ENCODE measurements at places on chromosomes 12 and 14.

- DNase-seq = no peak
Observed at GRCh38 chr12:71442567-71442931, 3.0 kb downstream of the LGR5 start.

DNA sequence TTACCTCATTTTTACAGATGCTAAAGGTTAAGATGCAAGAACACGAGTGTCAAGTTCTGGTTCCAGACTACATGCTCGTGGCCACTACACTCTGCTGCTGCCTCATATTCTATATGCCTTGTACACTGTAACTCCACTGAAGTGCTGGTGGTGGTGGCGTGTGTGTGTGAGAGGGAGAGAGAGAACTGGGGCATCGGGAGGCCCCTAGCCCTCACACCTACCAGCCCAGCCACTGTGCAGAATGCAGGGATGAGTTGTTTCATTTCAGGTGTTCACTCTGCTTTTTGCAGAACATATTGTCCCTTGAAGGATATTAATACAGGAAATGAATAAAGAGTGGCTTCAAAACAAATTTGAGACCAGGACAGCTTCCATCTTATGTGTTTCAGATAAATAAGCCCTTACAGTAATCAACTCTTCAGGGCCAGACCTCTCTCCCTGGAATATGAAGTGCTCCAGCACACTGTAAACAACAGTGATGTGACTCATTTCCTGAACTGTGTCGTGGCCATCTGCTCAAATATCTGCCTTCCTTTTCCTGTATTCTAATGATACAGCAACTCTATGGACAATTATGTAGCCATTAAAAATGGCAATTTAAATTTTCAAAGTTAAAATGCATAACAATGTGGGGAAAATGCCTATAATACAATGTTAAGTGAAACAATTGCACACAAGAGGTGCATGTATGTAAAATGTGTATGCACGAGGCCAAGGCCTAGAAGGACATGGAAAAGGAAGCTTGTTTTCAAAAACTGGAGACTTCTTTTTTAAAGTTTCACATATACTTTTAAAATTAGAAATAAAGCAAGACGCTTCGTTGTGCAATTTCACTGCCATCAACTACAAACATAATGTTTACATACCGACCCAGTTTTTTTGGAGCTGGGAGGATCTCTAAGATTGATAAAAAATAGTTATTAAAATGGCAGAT is 215.4 kb downstream of the PELI2 start:
- peak; percentile 73 for DNase-seq

- no peak for DNase-seq
Observed at GRCh38 chr12:98894412-98895085, 249.5 kb downstream of the APAF1 start.

- no peak for DNase-seq
Observed at GRCh38 chr12:30696486-30696885, 817 bp upstream of the IPO8 start.

- peak; percentile 15 for DNase-seq
Observed at GRCh38 chr12:106436164-106436563, 78.6 kb downstream of the POLR3B start.

GRCh38 chr14:35847636-35848035 is 21.5 kb downstream of the BRMS1L start:
- DNase-seq = no peak

- no peak for DNase-seq
Observed at GRCh38 chr14:68033336-68033932, 213.9 kb downstream of the RAD51B start.

DNA sequence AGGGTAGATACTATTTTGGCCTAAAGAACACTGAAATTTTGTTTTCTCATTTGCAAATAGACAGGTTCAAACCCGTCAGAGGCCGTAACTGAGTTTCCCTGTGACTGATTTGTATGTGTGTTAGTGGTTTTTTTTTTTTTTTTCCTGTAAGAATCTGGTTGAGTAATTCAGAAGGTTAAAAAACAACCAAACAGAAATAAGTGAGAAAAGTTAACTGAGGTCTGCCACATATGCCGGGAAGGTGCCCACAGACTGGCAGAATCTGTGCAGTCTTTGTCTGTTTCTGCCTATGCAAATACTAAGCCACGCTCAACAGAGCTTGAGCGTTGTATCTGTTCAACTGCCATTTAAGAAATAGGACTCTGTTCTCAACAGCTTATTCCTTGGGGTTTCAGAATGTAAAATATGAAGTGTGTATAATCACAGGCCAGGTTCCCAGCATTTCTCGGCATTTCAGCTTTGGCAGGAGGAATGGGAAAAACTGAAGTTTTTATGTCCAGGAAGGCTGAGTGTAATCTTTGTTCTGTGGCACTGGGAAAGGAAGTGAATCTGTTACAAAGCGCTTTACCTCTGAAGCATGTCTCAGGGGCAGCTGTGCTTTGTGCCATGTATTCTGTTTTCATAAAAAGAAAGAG is 181.9 kb downstream of the PRKCH start:
- DNase-seq = peak; percentile 92

DNA sequence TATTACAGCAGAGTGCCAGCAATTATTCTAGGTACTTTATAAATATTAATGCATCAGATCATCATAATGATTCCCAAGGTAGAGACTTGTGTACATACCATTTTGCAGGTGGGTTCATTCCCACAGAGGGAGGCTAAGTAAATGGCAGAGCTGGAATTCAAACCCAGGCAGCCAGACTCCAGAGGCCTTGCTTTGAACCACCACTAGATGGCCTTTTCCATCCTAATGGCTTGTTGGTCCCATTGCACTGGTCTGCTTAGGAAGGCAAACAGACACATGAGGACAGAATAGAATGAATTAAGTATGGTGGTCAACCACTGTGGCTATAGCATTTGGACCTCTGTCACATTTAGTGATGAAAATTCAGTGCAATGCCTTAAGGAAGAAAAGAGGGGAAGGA is 158.7 kb downstream of the METTL25 start:
- peak; percentile 29 for DNase-seq

- DNase-seq = no peak
Observed at GRCh38 chr12:1367331-1368291, 226.8 kb downstream of the FBXL14 start.

- DNase-seq = no peak
Observed at GRCh38 chr12:94587266-94588241, 62.8 kb downstream of the TMCC3 start.

DNA sequence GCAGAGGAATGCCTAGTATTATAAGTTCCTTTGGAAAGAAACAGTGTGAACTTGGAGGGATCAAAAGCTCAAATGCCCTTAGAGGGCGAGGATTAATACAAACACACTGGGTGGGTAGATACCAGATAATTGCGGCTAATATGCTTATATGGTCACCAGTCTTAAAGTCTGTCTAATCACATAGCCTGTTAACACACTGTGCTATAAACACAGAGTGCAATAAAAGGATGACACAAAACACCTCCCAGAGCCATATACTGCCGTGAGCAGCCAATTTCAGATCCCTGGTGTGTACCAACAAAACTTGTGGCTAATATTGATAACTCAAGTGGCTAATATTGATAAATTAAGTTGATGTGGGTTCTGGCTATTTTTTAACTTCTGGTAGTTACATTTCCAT is 1.7 kb upstream of the IL26 start:
- no peak for DNase-seq

DNA sequence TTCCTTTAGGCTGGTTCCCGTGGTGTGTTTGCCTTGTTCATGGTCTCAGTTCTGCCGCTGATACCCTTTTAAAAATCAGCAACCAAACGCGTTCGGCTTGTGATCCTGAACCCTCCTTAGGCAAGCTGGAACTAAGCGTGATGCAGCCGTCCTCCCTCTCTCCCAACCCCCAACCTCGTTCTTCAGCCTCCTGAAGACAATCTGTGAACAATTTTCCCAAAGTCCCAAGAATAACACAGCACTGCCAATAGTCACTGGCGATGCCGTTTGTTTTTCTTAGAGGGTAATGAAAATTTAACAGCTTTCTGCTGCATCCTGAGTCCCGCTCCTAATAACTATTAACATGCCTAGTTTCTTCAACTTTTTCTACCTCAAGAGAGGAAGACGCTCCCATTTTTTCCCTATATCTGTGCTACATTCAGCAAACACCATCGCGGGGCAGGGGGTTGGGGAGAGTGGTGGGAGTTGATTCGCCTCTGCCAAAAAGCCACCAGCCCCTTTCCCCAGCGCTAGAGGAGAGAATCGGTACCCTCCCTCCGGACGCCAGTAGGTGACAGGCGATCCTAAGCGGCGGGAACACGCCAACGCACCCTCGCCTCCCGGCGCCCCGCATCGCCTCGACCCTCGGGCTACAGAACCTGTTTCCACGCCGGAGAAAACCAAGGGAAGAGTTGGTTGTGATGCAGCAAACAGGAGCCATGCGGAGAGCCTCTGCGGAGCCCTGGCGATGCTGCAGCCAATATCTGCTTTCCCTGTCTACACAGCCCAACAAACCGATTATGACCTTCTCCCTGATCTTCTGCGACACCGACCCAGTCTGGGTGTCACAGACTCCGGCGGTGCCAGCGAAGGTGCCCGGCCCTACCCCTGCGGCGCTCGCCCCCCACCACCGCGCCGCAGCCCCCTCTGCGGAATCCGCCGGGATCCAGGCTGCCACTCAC is 752 bp downstream of the PRICKLE1 start:
- DNase-seq = no peak

DNA sequence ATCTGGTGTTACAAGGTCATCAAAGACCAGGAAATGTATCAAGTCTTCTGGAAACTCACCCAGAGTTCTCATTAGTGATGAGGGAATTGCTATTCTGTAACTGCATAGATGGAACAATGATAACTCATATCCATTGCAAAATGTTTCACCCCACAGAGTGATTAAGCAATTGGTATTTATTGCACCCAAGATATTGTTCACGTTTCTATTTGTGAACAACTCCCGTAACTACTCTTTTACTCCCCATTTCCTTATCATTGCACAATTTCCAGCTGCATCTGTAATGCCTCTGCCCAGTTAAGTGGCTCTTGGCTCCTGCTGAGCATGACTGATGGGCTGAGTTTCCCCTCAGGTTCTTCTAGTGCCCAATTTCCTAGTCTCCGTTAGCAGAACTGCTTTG is 108.7 kb upstream of the PRICKLE1 start:
- DNase-seq = peak; percentile 76

DNA sequence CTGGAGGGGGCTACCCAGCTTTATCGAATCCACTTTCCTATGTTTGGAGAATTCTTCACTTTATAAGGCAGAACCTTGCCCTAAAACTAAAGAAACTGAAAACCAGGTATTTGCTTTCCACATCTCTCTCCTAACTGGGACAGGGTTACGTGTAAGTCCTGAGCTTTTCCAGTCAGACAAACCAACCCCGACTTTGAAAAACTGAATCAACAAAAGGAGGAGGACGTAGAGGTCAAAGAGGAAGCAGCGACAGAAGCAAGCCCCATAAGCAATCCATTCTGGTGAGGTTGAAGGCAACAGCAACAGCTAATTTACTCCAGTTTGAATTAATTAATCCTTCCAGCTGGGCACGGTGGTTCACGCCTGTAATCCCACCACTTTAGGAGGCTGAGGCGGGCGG is 47.2 kb downstream of the LRP6 start:
- DNase-seq = no peak

DNA sequence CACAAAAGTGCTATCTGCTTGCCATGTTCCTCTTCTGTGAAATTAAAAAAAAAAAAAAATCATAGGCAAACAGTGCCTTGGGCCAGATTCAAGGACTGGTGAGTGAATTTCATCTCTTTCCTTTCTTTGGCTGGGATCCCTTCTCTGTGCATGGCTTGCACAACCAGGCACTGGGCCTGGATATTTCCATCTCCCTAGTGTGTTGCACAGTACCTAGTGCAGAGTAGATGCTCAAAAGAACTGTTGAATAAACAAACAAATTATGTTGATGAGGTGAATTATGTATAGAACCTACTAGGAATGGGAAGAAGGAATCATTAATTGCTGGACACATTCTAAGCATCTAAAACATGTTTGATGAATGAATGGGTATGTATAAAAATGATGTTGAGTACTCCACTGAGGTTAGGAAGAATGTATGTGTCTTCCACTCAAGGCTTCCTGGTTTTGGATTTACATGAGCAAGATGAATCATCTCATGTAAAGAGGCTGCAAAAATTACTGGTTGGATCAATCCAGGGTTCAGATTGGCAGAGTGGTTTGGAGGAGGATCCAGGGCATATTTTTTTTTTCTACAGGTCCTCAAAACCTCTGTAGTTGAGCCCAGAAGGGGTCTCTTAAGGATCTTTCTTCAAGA is 93.2 kb downstream of the EMP1 start:
- peak; percentile 10 for DNase-seq

GRCh38 chr12:991350-992333 is 619 bp downstream of the ERC1 start:
- peak; percentile 9 for DNase-seq

DNA sequence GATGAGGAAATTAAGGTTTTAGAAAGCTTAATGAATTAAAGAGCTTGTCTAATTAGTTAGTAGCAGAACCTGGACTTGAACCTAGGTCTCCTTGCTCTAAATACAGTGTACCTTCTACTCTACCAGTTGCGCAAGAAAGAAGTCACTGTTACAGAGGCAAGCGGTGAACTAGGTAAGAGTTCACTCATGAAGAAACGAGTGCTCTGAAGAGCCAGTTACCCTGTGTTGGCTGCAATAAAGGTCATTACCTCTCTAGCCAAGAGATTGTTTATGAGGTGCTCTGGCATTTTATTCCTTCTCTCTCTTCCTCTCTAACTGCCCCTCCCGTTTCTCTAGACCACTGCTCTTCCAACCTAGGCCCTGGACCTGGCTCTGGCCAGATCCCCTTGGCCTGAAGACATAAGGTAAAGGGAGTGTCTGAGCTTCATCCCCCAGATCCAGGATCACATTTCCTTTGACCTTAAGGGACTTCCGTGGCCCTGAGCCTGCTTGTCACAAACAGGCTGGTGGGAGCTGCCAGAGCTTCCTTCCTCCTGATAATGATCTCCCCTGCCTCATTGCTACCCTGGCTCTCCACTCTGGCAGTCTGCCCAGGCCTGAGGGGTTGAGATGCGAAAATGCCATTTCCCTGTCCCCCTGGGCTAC is 1.9 kb downstream of the RNASE7 start:
- no peak for DNase-seq

GRCh38 chr12:132487311-132487741 is 2.6 kb upstream of the FBRSL1 start:
- DNase-seq = no peak

- peak; percentile 31 for DNase-seq
Observed at GRCh38 chr14:49240383-49240782, 345.8 kb downstream of the RPS29 start.

- peak; percentile 82 for DNase-seq
Observed at GRCh38 chr12:8822298-8822697, at the start of gene A2ML1. Gene A2ML1 (plus strand): TSS chr12:8822621. CDS start chr12:8822652, 31 bp downstream.

- no peak for DNase-seq
Observed at GRCh38 chr12:84315926-84316325, 596.7 kb downstream of the SLC6A15 start.

Data from bronchial epithelial cell (primary cell).